ENCODE measurements at places on chromosomes 4 and X. TPM values are rescaled to one million over a fixed set of nuclear protein-coding genes. Genes with fewer than 3 reads are reported as not detected.
A peak's percentile ranks its signal among the peaks of the same experiment; 100 is the strongest.

- no peak overlapping the region for H3K4me3 ChIP-seq
- no peaks in the 10 kb centered on the region for H3K4me1 ChIP-seq
- DNase-seq = no peak
These were observed 7.8 kb downstream of the DIAPH2 start for GRCh38 chrX:96692454-96692853.

DNA sequence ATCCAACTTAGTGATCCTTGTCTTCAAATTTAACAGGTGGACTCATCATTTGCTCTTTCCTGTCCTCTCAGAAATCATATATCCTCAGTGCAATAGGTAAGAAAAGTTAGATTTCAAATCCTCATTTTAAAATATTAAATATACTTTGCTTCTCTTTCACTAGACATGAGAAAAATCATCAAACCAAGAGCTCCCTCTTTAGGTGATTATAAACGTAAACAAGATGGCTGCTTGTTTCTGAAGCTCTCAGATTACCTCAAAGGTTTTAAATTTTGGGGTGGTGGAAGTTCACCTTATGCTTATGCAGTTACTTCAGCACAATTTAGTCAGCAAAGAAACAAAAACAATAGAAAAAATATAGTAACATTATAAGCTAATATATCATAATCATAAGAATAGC is 27.3 kb downstream of the CSN3 start:
- DNase-seq = no peak
- no peak overlapping the region for H3K4me3 ChIP-seq
- no peaks in the 10 kb centered on the region for H3K36me3 ChIP-seq
- no peak overlapping the region for H3K27ac ChIP-seq
- no peaks in the 10 kb centered on the region for H3K27me3 ChIP-seq

Gene BMX
- 3.1 TPM for total RNA-seq

DNA sequence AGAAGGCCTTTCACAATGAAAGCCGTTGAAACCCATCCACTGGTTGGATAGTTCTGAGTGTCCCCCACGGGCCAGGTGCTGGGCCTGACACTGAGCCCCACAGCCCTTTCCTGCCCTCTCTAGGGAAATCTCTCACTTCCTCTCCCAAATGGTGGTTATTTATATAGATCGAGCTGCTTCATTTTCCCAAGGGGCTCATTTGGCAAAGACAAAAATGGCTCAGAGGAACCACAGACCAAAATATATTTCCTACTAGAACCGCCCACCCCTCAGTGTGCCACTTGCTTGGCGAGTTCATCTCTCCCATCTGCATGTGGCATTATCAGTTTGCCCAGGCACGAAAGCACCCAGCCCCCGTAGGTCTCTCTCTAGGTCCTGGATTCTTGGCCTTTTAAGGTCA is 53.3 kb upstream of the STIM2 start:
- peaks cover 5% of the 10 kb centered on the region for H3K4me1 ChIP-seq
- no peak overlapping the region for H3K4me3 ChIP-seq
- no peak for DNase-seq
- H3K36me3 ChIP-seq = no peaks in the 10 kb centered on the region
- no peak overlapping the region for H3K27ac ChIP-seq

Gene CCSER1
- total RNA-seq = 14.1 TPM

Gene BMPR1B
- total RNA-seq = 7.1 TPM

GRCh38 chr4:25271866-25272265 is 38.0 kb downstream of the PI4K2B start:
- no peaks in the 10 kb centered on the region for H3K4me1 ChIP-seq
- H3K36me3 ChIP-seq = peaks cover 51% of the 10 kb centered on the region
- no peak for DNase-seq

DNA sequence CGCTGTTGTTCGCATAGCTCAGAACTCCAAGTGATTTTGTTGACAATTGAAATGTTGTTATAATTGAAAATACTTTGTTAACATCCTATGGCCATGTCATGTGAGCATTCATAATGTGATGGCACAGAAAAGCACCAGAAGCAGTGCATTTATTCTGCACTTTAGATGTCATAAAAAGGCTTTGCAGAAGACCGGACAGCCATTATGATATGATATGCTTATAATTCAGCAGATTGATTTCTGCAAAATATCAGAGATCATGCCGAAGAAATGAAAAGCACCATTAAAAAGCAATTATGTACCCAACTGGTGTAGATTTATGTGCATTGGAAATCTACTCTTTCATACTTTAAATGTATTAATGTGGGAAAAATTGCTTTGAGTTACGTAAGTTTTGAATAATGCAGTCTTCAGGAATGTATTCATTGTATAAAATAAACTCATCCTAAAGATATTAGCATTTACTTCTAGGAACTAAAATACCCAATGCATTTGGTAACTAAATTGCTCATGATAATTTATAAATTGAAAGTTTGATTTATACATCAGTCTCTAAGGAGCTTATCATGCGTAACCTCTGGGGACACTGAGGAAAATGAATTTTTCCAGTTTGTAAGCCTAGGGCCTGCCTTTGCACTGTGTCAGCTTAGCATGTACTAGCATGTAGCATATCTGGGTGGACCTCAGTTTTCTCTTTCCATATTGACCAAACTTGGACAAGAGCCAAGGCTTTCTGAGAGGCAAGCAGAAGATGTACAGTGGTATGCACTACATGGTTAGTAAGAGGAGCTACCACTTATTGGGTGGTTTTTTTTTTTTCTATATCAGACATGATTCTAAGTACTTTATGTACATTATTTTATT is 43.6 kb downstream of the TLR10 start:
- no peak overlapping the region for H3K4me3 ChIP-seq
- no peak for DNase-seq
- no peaks in the 10 kb centered on the region for H3K36me3 ChIP-seq
- no peaks in the 10 kb centered on the region for H3K27me3 ChIP-seq

Gene ZNF185
- total RNA-seq = 1.4 TPM

DNA sequence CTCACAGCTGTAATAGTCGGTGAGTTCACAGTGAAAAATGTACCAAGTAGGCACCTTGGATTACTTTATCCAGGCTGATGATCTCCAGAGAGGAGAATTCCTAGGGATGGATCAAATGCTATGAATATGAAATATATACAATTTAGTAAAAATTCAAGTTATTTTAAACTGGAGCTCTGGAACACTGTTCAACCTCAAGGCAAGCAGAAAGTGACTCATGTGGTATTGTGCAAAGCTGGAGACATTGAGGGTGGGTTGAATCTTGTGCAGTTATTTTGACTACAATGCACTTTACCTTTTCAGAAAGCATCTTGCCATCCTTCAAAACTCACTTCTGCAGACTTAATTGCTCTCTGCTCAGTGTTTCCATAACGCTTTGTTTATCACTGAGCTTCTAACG is 43.4 kb downstream of the OSTC start:
- DNase-seq = no peak
- H3K4me1 ChIP-seq = no peaks in the 10 kb centered on the region
- H3K27ac ChIP-seq = no peak overlapping the region
- no peaks in the 10 kb centered on the region for H3K36me3 ChIP-seq
- no peaks in the 10 kb centered on the region for H3K27me3 ChIP-seq
- H3K4me3 ChIP-seq = no peak overlapping the region

DNA sequence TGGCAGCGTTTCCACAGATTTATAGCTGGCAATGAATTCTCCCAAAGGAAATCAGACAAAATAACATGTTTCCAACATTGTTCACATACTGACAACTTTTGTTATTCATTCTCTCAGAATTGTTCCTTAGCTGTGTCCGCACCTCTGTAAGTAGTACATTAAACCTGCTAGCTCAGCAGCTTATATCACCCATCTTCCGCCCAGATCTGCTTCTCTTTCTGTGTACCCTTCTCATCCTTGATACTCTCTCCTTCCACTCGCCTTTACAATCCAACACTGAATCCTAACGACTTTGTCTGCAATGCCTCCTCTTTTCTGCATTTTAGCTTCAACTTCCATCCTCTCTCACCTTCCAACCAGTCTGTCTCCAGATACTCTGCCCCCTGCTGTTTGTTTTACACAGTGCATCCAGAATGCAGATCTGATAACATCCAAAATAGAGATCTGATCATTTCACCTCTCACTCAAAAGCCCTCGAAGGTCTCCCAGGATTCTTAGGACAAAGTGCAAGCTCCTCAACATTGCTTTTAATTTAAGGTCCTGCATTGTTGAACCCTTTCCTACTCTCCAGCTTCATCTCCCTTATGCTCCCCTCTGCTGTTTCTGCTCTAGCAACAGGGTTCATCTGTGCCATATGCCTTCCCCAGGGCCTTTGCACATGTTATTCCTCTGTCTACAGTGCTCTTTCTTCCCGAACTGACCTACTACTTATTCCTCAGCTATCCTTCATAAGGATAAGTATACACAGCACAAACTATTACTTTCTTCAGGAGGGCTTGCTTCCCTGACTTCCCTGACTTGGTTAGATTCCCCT is 67.3 kb upstream of the VBP1 start:
- H3K36me3 ChIP-seq = no peaks in the 10 kb centered on the region
- no peak for DNase-seq
- H3K27ac ChIP-seq = no peak overlapping the region
- no peaks in the 10 kb centered on the region for H3K4me1 ChIP-seq
- no peaks in the 10 kb centered on the region for H3K27me3 ChIP-seq

- H3K4me1 ChIP-seq = peaks cover 18% of the 10 kb centered on the region
- H3K27ac ChIP-seq = peak overlapping the region; percentile 79
- no peaks in the 10 kb centered on the region for H3K36me3 ChIP-seq
- DNase-seq = peak; percentile 39
- H3K27me3 ChIP-seq = no peaks in the 10 kb centered on the region
- H3K4me3 ChIP-seq = no peak overlapping the region
These were observed 18.0 kb upstream of the TMSB4X start for GRCh38 chrX:12956704-12957534.

- H3K4me3 ChIP-seq = no peak overlapping the region
- H3K27me3 ChIP-seq = no peaks in the 10 kb centered on the region
- no peaks in the 10 kb centered on the region for H3K4me1 ChIP-seq
- DNase-seq = no peak
- H3K27ac ChIP-seq = no peak overlapping the region
These were observed 487.0 kb downstream of the PDHA2 start for GRCh38 chr4:96326846-96327245.

GRCh38 chrX:123085311-123085940 is 98.7 kb upstream of the GRIA3 start:
- DNase-seq = no peak
- H3K36me3 ChIP-seq = no peaks in the 10 kb centered on the region
- H3K4me3 ChIP-seq = no peak overlapping the region
- no peaks in the 10 kb centered on the region for H3K4me1 ChIP-seq
- H3K27me3 ChIP-seq = no peaks in the 10 kb centered on the region

DNA sequence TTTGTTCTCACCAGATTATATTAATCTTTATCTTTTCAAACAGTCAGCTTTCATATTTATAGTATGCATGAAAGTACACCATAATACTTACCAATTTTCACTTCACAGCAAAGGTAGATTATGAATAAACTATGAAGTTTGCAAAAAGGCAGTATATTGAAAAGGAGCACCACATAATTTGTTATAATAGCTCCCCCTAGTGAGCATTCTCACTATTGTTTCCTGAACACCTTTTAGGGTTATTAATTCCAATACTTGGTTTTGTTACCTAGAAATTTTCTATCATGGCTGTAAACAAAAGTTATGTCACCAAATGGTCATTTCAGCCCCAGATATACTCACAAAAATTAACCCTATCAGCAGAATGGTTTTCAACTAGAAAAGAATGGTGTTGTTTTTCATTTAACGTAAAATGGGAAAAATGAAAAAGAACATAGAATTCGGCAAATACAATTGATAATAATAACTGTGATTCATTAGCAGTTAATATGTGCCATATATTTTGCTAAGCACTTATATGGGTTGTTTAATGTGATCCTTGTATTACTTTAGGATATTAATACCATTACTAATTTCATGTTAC is 30.2 kb upstream of the NKX6-1 start:
- H3K27me3 ChIP-seq = no peaks in the 10 kb centered on the region
- no peak for DNase-seq
- no peaks in the 10 kb centered on the region for H3K4me1 ChIP-seq
- H3K4me3 ChIP-seq = no peak overlapping the region
- H3K36me3 ChIP-seq = no peaks in the 10 kb centered on the region

GRCh38 chr4:6354119-6354518 is 84.5 kb downstream of the WFS1 start:
- H3K4me3 ChIP-seq = no peak overlapping the region
- no peaks in the 10 kb centered on the region for H3K36me3 ChIP-seq
- no peak for DNase-seq

- H3K4me3 ChIP-seq = no peak overlapping the region
- H3K27me3 ChIP-seq = no peaks in the 10 kb centered on the region
- no peak overlapping the region for H3K27ac ChIP-seq
- no peaks in the 10 kb centered on the region for H3K36me3 ChIP-seq
- H3K4me1 ChIP-seq = no peaks in the 10 kb centered on the region
These were observed 18.5 kb downstream of the HCCS start for GRCh38 chrX:11129534-11130105.

GRCh38 chr4:1409491-1410425 is 3.5 kb upstream of the NKX1-1 start:
- H3K27ac ChIP-seq = no peak overlapping the region
- H3K36me3 ChIP-seq = no peaks in the 10 kb centered on the region
- no peaks in the 10 kb centered on the region for H3K4me1 ChIP-seq
- no peak for DNase-seq
- peaks cover 97% of the 10 kb centered on the region for H3K27me3 ChIP-seq
